ENCODE measurements at places on chromosomes 12 and 14.
A peak's percentile ranks its signal among the peaks of the same experiment; 100 is the strongest.

DNA sequence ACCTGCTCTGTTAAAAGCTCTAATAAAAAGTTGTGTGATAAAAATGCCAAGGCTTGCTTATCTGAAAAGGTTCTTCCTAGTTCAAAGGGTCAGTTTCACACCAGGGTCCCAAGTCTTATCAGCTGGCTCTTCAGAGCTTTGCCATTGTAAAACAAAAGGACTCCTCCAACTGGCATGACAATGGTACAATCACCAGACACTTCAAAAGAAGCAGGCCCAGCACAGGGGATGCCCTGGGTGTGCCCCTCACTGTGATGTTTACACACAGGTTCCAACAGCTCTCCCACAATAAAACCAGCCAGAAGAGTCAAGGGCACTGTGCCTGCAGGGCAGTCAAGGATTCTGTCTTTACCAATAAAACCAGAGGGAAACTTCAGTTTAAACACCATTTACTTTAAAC, 78.7 kb downstream of the PRICKLE1 start:
- DNase-seq, result no peak

GRCh38 chr12:108895220-108895802, 15.4 kb downstream of the DAO start:
- no peak for DNase-seq

DNA sequence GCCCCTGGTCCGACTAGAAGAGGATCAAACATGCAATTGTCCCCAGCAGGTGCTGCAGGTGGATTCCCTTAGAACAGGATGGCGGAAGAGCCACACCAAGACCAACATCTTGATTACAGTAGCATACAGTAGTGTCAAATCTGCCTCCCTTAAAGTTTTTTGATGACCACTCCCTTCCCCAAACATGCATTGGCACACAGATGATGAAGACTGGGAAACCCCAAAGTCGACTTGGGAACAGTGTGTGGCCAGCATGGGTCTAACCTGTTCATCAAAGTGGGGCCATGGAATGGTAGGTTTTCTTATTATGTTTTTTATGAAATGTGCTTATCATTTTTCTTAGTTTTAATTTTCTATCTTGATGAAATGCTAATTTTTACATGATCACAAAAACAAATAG, 8.8 kb downstream of the PLXNC1 start:
- no peak for DNase-seq

DNA sequence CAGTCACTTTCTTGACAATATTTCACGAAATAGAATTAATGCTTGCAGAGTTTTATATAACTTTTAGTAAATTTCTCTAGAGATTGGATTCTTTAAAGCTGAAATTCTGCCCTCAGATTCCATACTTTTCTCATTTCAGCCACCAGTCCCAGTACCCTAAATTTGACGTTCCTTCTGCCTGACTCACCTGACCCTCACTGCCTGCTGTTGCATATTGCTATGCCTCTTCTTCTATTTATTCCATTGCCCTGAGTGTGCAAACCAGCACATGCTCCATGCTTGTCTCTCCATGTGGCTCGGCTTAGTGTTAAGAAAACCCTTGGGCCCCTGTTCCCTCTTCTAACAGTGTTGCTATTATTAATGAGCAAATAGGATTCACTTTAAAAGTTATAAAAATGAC, 533.3 kb downstream of the LRFN5 start:
- DNase-seq, result no peak

DNA sequence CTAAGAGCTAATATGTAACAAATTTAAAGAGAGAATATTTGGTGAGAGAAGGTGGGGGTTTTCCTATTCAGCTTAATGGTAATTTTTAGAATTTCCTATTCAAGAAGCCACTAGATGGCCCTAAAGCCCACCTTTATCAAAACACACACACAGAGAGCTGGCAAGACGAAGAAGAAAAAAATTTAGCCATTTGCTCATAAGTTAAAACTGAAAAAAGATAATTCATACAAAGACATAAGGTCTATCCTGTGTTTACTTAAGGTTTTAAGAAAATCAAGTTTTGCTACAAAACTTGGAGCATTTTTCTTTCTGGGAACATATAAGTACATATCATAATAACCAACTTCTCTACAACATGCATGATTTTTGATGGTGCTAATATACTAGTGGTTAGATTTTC, 46.8 kb upstream of the PCED1B start:
- peak; percentile 70 for DNase-seq

GRCh38 chr12:26120561-26121274, 4.1 kb downstream of the BHLHE41 start:
- DNase-seq, result peak; percentile 37

- peak; percentile 24 for DNase-seq
Observed at GRCh38 chr14:99995700-99996356, 69.4 kb upstream of the EVL start.

DNA sequence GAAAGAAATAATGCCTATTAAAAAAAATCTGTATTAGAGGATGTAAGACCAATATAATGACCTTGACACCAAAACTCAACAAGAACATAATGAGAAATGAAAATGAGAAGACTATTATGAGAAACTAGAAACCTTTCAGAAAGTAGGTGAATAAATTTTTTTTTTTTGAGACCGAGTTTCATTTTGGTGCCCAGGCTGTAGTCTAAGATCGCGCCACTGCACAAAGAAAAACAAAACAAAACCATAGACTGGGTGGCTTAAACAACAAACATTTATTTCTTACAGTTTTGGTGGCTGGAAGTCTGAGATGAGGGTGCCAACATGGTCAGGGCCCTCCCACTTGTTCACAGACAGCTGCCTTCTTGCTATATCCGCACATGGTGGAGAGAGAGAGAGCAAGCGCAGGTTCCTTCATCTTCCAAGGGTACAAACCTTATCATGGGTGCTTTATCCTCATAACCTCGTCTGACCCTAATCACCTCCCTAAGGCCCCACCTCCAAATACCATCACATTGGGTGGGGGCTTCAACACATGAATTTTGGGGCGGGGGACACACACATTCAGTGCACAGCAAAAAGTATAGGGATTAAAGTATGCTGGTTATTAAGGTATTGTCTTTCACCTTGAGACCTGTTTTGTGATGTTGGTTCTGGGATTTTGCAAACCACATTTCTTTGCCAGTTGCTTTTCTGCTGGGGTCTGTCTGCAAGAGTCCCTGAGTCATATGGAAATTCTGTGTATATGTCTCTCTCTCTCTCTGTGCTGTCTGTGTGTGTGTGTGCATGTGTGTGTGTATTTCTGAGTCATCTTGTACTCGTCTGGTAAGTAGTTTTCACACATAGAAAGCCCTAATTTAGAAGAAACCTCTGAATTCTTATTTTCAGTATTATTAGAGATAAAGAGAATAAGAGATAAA, 26.2 kb downstream of the ZCRB1 start:
- peak; percentile 68 for DNase-seq

- DNase-seq, result peak; percentile 61
Observed at GRCh38 chr12:105983622-105984320, 155.0 kb downstream of the NUAK1 start.

GRCh38 chr14:36504771-36505175, 15.3 kb downstream of the NKX2-1 start:
- DNase-seq, result peak; percentile 29

DNA sequence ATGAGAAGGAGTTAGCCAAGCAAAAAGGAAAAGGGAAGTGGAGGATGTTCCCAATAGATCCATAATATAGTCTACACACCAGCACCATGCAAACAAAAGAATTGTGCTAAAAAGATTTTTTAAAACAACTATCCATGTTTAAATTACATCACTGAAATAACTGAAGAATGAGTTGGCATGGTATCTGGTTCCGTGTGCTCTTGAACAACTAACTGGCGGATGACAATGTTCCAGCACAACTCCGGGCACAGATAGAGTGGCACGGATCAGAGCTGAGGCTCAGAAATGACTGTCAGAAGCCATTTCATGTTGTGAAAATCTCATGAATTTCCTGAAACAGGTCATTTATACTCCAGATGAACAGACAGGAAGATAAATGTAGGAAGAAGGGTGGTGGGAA, 153.1 kb downstream of the HMGA2 start:
- no peak for DNase-seq

DNA sequence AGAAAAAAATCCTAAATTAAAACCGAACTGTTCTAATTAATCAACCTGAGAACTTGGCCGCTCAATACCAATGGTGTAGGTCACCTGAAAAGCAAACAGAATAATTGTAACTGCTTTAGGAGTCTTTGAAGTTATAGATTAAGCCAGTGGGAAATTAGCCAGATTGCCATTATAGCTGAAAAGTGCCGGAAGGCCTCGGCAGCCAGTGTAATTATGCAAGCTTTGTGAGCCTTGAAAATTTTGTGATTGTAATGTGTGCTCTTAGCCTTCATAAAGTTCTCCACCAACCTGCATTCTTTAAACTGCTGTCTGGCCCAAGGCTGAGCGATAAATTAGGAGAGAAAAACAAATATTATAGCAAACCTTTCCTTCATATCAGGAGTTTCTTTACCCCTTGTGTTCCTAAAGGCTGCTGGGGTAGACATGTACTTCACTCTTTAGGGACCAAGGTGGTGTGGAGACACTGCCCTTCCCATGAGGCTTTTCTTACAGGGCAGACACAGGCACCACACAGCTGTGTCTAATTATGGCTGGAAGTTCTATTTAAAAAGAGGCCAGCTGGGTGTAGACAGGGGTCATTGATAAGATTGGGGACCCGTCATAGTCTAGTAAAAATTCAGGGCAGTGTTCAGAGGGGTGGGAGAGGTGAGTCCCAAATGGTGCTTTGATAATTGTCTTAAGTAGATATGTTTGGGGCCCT, 991.2 kb downstream of the FLRT2 start:
- no peak for DNase-seq

DNA sequence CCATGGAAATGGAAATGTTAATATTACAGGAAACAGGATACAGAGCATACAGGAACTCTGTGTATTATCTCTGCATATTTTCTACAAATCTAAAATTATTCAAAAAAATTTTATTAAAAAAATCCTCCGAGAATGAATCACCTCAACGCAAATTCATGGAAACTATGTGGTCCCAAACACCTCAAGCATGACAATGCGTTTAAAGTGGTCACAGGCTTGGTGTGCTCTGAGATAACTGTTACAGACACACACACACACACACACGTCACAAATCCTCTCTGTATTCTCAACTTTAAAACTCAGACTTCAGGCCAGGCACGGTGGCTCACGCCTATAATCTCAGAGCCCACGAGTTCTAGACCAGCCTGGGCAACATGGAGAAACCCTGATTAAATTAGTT, 45.3 kb upstream of the MTERF2 start:
- DNase-seq, result no peak

GRCh38 chr12:51669271-51669670, 78.2 kb downstream of the SCN8A start:
- DNase-seq, result no peak

- DNase-seq, result peak; percentile 16
Observed at GRCh38 chr12:93978553-93978952, 169.8 kb upstream of the PLXNC1 start.

DNA sequence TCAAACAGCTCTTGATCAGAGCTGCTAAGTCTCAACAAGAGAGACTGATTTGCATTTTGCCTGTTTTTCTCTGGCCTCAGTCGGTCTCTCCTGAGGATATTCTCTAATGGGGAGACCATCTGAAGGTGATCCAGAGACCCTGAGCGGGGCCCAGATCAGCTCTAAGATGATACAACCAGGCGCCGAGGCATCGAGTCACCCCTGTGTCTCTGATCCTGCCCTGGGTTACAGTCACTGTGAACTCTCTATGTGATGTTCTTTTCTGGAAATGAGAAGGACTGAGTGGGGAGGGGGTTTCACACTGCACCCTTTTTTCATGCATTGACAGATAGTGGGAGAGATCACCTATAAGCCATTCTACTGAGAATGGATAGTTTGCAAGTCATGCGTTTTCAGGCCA, 247.6 kb upstream of the PWP1 start:
- no peak for DNase-seq

DNA sequence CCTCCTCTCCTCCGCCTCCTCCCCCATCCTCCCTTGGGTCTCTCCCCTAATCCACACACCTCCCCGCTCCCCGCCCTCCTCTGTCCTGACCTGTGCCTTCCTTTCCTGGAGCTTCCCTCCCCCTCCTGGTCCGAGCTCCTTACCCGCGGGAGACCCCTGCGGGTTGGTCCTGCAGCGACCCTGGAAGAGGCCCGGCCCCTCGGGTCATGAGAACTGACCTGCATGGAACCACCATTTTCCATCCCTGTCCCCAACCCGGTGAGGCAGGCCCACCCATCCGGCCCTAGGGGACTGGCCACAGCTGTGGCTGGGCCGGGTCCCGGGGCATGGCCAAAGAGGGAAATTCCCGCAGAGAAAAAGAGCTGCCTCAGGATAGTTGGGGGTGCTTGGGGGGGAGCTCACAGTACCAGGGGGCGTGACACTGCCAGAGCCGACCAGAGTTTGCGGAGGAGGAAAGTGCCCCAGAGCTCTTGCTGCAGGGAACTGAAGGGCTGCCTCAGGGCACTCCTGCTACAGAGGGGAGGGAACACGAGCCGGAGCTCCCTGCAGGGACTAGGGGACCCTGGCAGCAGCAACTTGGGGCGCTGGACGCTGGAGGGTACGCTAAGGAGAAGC, 613 bp downstream of the ARHGEF40 start:
- DNase-seq, result no peak

DNA sequence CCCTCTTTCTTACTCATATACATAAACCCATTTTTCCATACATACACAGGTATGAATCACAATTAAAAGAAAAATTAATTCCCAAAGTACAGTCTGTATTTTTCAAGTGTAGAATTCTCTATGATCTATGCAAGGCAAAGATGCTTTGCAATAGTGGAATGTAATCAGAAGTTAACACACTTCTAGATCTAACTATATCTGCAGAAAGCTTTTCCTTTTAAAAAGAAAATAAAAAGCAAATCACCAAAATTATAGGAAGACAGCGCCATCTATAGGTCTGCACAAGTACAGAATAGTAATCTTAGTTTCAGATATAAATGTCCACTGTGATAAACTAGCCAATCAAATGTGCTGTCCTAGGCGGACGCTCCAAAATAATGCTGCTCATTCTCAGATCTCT, 22.0 kb downstream of the SLC25A21 start:
- DNase-seq, result peak; percentile 71

DNA sequence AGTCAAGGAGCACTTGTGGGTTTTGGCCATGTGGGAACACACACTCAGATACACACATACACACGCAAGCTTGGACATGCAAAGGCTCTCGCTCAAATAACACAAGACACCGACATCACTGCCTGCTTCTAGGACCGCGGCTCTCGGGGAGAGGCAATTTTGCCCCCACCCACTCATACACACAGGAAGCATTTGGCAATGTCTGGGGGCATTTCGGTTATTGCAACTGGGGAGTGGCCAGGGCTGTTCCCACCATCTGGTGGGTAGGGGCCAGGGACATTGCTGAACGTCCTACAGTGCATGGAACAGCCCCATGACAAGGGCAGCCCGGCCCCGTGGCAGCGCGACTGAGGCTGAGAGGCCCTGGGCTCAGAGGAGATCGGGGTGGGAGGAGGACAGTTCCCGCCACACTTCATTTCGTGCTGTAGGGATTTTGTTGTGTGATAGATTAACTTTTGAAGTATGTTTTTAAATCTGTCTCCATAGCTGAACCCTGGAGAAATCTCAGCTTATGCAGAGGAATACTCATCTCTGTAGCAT, 35.6 kb downstream of the RIMBP2 start:
- no peak for DNase-seq
